ENCODE measurements at places on chromosomes 6 and 20.

DNA sequence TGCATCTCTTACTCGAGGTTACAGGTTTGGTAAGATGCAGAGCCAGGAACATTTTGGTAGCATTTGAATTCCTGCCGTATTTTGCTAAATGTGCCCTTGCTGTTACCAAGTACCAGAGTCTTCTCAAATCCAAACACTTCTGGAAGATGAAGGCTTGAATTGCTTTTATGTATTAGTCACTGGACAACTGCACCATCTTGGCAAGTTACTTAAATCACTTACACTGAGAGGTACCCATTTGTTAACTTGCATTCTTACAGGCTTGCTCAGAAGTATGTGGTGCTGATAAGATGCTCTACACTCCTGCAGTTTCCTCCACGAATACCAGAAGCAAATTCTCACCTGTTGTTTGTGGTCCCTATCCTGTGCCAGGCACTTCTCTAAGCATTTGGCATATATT is 12.7 kb downstream of the IL22RA2 start:
- DNase-seq, result no peak

DNA sequence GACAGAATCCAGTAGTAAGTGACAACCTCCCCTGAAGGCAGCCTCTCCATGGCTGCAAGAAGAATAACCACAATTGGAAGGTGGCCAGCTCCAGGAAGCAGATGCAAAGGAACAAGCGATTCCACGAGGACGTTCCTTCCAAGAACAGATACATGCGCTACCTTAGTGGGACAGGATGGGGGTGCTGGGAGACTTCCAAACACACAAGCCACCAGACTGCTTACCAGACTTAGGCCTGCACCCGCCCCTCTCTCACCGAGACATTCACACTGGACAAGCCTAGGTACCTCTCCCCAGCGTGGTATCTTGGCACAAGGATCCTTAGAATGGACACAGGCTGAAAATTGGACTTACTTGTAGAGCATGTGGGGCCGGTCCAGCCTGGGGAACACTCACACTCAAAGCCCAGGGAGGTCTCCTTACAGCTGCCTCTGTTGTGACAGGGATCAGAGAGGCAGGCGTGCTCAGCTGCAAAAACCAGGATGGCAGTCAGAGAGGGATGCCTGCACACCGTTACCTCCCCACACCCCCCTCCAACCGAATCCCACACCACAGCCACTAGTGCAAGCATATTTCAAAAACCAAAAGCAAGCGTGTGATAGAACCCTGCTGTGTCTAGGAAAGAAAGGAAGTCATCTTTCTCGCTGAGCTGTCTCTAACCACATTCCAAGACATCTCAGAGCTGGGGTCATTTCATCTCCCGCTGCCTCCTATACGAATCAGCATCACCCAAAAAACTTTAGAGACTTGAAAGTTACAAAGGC is 22.4 kb downstream of the JAG1 start:
- no peak for DNase-seq

DNA sequence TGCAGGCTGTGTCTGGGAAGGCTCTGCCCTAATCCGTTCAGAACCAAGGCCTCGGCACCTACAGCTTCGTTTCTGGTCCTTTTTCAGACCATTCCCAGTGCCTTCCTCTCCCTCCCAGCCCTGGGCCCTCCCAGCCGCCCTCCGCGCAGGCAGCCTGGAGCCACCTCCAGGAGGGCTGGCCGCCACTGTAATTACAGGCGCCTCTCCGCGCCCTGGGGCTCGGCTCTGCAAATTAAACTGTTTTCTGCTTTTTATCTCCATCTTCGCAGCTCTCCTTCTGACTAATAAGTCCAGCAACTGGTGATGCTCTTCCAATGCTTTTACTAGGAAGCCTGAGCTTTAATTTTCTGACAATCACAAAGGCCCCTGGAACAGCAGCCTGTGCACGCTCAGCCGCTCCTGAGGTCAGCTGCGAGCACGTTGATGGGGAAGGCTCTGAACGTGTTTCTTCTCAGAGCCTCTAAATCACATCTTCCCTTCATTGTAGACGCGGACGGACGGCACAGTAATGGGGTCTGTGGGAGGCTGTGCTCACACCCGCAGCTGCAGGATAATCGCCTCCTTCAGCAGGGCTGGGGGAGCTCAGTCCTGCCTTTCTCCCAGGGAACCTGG is 194.6 kb downstream of the DLL1 start:
- no peak for DNase-seq

DNA sequence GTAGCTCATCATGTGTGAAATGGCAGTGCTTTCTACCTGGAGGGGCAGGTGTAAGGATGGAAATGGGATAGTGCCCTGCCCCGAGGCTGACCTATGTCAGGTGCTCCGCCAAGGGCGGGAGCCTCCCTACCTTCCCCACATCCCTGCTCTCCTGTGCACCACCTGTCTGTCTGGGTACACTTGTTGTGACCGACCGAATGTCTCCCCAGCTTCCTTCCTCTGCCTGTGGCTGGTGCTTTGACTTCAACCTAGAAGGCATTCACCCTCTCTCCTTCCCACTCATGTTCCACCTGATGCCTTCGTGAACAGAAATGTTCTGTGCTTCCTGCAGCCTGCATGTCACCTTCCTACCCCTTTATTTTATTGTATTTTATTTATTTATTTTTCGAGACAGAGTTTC is 114.8 kb downstream of the SCML4 start:
- DNase-seq, result no peak

DNA sequence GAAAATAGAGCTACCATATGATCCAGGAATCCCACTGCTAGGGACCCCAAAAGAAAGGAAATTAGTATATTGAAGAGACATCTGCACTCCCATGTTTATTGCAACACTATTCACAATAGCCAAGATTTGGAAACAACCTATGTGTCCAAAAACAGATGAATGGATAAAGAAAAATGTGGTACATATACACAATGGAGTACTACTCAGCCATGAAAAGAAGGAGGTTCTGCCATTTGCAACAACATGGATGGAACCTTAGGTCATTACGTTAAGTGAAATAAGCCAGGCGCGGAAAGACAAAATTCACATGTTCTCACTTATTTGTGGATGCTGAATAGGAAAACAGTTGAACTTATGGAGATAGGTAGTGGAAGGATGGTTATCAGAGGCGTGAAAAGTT is 137.3 kb downstream of the ADAT2 start:
- DNase-seq, result no peak

DNA sequence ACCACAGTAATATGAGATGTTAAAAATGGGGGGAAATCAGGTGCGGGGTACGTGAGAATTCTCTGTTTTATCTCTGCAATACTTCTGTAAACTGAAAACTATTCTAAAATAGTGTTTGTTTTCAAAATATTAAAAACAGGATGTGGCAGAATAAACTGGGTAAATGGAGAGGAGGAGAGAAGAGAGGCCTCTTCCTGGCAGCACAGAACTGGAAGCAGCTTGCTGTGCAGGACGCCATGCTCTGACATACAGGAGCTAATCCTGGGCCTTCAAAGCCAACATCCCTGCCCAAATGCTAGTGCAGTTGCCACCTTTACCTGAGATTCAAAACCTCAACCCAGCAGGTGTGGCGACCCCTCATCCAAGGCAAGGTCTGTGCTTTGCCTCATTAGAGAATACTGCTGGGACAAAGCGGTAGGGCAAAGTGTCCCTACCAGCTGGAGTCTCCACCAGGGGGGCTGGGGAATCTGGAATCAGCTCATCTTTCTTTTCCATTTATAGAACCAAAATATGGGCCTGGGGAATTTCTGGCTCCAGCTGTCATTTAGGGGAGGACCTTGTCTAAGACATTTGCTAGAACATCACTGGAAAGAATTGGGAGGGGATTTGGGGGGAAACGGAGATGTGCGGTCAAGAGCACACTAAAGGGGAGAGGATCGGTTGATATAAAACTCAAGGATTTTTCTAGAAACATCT is 67.3 kb downstream of the SCML4 start:
- DNase-seq, result no peak

GRCh38 chr6:43634702-43635303 is 837 bp upstream of the MAD2L1BP start:
- no peak for DNase-seq

DNA sequence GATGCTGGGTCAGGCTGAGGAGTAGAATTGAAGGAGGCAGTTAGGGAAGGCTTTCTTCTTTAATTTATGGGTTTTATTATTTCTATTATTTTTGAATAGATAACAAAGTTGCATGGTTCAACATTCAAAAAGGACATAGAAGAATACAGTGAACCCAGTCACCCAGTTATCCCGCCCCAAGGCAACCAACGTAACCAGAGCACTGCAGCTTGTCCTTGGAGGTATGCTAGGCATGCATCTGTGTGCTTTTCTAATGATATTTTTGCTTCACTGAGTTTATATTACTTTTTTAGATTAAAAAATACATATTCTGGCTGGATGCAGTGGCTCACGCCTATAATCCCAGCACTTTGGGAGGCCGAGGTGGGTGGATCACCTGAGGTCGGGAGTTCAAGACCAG is 47.4 kb upstream of the DSN1 start:
- no peak for DNase-seq

DNA sequence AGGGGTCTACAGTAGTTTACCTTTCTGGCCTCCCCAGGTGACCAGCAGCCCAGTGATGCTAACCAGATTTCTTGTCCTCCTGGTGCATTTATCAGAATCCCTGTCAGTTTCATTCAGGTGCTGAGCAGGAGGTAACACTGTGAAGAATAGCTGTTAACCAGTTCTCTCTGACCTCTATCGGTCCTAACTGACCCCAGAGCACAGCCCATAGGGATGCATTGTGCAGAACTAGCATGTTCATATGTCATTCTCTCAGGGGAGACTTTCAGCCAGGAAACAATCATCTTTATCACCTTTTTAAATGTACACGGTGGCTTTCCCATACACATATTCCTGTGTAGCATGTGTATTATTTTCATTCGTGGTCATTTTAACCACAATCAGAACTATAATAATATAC is 49.9 kb downstream of the CNR1 start:
- no peak for DNase-seq

GRCh38 chr20:63114693-63115311 is 101.1 kb downstream of the YTHDF1 start:
- DNase-seq, result no peak

DNA sequence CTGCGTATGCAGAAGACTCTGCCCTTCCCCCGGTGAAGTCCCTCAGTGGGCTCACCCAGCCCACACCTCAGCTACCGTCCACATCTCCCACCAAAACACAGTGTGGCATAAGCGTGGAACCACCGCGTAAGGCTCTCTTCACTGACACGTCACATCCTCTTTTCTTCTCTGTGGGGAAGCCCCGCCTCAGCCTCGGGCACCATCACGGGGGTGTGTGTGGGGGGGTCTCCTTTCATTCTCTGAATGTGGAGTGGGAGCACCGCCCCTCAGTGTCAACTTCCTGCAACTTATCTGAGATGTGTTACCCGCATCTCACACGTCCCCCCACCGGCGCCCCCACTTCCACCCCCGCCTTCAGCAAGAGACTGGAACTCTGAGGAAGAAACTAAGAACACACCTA is 388.4 kb upstream of the JARID2 start:
- peak; percentile 92 for DNase-seq

DNA sequence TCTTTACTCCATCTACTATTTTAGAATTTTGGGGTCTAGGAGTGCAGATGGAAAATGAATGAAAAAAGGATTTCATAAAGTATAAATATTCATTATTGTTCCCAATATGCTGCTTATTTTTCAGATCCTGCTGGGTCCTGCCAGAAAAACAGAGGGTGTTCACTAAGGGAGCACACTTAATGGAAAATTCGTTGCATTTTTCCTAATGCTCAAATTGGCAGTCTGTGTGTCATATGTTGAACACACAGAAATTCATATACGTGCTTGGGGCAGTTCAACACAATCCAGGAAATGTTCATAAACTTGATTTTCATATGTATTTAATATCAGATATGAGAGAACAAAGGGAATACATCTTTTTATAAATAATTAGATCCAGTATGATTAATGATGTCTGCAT is 1019.4 kb downstream of the EPHA7 start:
- no peak for DNase-seq

DNA sequence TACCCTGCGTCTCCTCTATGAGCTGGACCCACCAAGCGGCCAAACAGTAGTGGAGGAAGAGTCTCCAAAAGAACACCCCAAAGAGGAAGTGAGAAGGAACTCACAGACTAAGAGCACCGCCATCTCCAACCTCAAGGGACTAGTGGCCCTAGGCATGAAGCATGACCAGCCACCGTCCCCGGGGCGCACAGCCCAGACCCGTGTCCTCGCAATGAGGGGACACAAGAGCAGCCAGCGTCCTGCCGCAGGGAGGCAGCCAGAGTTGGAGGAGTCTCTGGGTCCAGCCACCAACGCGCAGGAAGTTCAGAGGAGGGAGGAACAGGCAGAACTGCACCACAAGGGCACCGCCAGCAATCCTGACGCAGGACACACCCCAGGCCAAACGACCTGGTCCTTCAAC is 72.6 kb downstream of the TAF4 start:
- no peak for DNase-seq

DNA sequence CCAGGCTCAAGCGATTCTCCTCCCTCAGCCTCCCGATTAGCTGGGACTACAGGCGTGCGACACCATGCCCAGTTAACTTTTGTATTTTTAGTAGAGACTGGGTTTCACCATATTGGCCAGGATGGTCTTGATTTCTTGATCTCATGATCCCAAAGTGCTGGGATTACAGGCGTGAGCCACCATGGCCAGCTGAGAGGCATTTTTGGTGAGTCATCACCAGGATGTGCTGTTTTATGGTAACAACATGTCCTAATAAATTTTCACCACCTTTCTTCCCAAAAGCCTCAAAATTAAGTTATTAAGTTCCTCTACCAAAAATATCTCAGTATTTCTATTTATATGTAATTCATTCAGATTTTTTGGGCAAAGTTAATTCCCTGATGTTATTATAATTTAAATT is 53.5 kb downstream of the COL21A1 start:
- no peak for DNase-seq

GRCh38 chr6:111806165-111806547 is 67.1 kb downstream of the FYN start:
- DNase-seq, result no peak

- DNase-seq, result no peak
Measured at GRCh38 chr6:16689788-16690607, 71.3 kb downstream of the ATXN1 start.

DNA sequence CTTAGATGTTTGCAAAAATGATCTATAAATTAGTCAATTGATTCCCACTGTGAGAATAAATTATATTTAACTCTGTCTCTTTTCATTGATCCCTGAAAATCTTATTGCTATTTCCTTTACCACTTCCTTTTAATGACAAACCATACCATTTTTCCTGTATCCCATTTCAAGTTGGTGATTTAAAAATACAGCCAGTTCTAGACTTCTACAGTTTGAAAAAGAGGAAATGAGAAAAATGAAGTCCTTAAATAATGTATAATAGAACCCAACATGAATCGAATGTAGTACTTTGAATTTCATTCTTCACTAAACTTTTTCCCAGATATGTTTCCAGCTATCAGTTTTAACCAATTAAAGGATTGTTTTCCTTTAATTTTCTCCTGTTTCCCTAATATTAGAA is 29.5 kb upstream of the SDHAF4 start:
- no peak for DNase-seq

GRCh38 chr6:4606821-4607704 is 169.1 kb upstream of the CDYL start:
- no peak for DNase-seq

Measured in stimulated activated CD8-positive, alpha-beta memory T cell treated with anti-CD3 and anti-CD28 coated beads, Interleukin-15, amount 100 ng/mL, for 4 hours (primary cell).